Gastroesophageal sphincter (tissue), 4 donors: ENCODE measurements at places on chromosomes 6 and 20. TPM values are rescaled to one million over a fixed set of nuclear protein-coding genes. Genes with fewer than 3 reads are reported as not detected.

PRPH2 gene
- 1.3 TPM for total RNA-seq

LPIN3 gene
- total RNA-seq = 6.5 TPM

PCK1 gene
- total RNA-seq = 0.16 TPM

HLA-DQB1 gene
- 0.16 TPM for total RNA-seq

YWHAB gene
- total RNA-seq = 143 TPM

LSM14B gene
- total RNA-seq = 38.4 TPM

VPS52 gene
- total RNA-seq = 32.4 TPM
